Kidney (tissue), 22 donors: ENCODE measurements at places on chromosomes 12 and 14. TPM values are rescaled to one million over a fixed set of nuclear protein-coding genes. Genes with fewer than 3 reads are reported as not detected.

GRCh38 chr14:76998910-76999309 lies 29.6 kb downstream of the IRF2BPL start:
- peaks cover 20% of the 10 kb centered on the region for H3K4me1 ChIP-seq
- no peak for DNase-seq
- no peaks in the 10 kb centered on the region for H3K36me3 ChIP-seq
- H3K27me3 ChIP-seq, result no peaks in the 10 kb centered on the region
- no peak overlapping the region for H3K4me3 ChIP-seq

GRCh38 chr14:99758121-99758821 lies 34.9 kb upstream of the EML1 start:
- no peak overlapping the region for H3K4me3 ChIP-seq
- DNase-seq, result peak; percentile 83
- H3K27me3 ChIP-seq, result no peaks in the 10 kb centered on the region
- no peak overlapping the region for H3K27ac ChIP-seq

- no peaks in the 10 kb centered on the region for H3K4me1 ChIP-seq
- H3K27ac ChIP-seq, result no peak overlapping the region
- no peaks in the 10 kb centered on the region for H3K36me3 ChIP-seq
- DNase-seq, result no peak
- H3K27me3 ChIP-seq, result no peaks in the 10 kb centered on the region
- H3K4me3 ChIP-seq, result no peak overlapping the region
Measured at GRCh38 chr14:94676495-94677185, 64.4 kb downstream of the SERPINA3 start.

DNA sequence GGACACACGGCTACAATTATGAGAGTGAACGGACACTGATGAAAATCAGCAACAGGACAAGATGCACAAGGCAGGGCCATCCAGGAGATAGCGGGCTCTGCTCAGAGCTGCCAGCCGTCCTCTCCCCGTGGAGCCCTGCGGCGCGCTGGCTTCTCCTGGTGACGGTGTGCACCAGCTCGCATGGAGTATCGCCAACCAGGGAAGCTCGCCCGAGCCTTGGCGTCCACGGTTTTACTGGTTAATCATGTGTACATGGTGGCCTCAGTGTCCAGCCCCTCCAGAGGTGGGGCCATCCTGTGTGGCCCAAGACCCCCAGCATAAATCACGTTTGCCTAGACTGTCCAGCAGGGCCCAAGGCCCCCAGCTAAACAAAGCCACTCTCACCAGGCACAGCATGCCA lies 31.2 kb upstream of the DYNC1H1 start:
- no peak overlapping the region for H3K4me3 ChIP-seq
- no peak overlapping the region for H3K27ac ChIP-seq
- DNase-seq, result no peak
- H3K36me3 ChIP-seq, result no peaks in the 10 kb centered on the region
- no peaks in the 10 kb centered on the region for H3K27me3 ChIP-seq

DNA sequence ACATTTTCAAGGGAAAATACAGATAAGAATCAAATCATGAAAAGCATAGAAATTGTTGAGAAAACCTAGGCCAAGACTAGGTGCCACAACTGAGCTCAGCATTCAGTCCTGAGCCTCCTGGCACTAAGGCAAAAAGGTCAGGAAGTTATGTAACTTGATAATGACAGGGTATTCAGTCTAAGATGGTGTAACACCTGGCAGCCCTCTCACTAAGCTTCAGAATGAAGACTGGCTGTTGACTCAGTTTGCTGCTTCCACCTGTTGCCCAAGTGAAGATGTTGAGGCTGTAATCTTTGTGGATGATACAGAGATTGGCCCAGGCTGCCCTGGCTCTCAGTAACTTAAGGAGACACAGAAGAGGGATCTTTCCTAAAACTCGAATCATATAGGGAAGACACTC lies 19.6 kb downstream of the PROX2 start:
- no peak for DNase-seq
- H3K4me3 ChIP-seq, result no peak overlapping the region
- H3K4me1 ChIP-seq, result peaks cover 17% of the 10 kb centered on the region
- no peak overlapping the region for H3K27ac ChIP-seq
- no peaks in the 10 kb centered on the region for H3K27me3 ChIP-seq

- no peak overlapping the region for H3K27ac ChIP-seq
- H3K4me1 ChIP-seq, result peaks cover 24% of the 10 kb centered on the region
- DNase-seq, result peak; percentile 27
- no peak overlapping the region for H3K4me3 ChIP-seq
- no peaks in the 10 kb centered on the region for H3K27me3 ChIP-seq
Measured at GRCh38 chr12:51920046-51920445, 12.7 kb downstream of the ACVRL1 start.

DNA sequence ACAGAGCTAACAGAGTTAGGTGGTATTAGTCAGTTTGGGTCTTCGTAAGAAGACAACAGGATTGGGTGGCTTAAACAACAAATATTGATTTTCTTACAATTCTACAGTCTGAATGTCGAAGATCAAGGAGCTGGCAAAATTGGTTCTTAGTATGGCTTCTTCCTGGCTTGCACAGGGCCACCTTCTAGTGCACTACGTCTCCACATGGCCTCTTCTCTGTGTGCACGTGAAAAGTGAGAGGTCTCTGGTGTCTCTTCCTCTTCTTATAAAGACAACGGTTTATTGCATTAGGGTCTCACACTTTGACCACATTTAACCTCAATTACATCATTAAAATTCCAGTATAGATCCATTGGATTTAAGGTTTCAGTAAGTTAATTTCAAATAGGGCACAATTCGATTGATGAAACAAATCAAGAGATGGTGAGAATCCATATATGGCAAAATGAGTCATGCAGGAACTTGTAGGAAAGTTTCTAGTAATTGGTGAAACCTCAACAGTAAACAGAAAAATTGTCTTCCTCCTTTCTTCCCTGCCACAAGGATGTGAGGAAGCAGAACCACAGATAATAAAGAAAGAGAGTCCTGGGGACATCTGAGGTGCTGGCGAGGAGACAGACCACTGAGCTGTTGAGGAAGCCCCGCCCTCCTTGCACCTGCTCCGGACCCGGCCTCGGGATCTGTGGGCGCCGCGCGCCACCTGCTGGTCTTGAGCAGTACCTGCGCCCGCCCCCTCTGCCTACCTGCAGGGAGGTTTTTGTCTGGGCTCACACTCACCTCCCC lies 846.7 kb downstream of the TMEM121 start:
- H3K4me3 ChIP-seq, result no peak overlapping the region
- no peaks in the 10 kb centered on the region for H3K36me3 ChIP-seq

The TDRD9 gene
- polyA plus RNA-seq, result 1.6 TPM

- H3K36me3 ChIP-seq, result no peaks in the 10 kb centered on the region
- no peaks in the 10 kb centered on the region for H3K4me1 ChIP-seq
- H3K4me3 ChIP-seq, result no peak overlapping the region
- no peaks in the 10 kb centered on the region for H3K27me3 ChIP-seq
Measured at GRCh38 chr14:22994762-22995275, 12.5 kb upstream of the AJUBA start.

DNA sequence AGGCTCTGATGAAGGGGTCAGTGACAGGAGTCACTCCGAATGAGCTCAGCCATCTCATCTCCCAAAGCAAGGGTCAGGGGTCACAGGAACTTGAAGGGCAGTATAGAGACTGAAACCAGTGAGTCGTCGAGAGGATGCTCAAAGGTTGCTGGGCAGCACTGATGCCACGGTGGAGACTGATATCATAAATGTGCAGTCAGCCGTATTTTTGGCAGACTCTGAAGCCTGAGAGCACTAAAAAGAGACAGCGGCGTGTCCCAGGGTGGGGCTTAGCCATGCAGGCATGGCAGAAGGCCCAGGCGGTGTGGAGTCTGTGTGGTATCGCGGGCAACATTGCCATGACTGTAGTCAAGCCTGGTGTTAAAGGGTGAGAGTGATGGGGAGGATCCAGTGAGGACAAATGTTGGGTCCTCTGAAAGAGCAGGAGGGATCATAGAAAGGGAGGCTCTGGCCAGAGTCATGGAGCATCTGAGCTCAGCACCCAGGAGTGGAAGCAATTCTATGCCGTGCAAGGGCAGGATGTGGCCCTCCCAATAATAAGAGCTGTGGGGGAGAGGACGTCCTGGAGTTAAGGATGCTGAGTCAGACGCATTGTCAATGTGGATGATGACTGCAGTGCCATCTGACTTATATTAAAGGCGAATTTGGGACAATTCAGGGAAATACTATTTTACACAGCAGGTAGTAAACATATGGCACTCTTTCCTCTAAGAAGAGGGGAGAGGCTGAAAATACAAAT lies 241.2 kb upstream of the FKBP4 start:
- DNase-seq, result no peak
- no peaks in the 10 kb centered on the region for H3K36me3 ChIP-seq
- no peak overlapping the region for H3K27ac ChIP-seq
- H3K27me3 ChIP-seq, result no peaks in the 10 kb centered on the region

GRCh38 chr12:131471271-131471905 lies 239.5 kb upstream of the SFSWAP start:
- H3K36me3 ChIP-seq, result no peaks in the 10 kb centered on the region
- H3K27ac ChIP-seq, result no peak overlapping the region
- no peak overlapping the region for H3K4me3 ChIP-seq
- peak; percentile 50 for DNase-seq

The VDR gene
- 19.1 TPM for polyA plus RNA-seq

GRCh38 chr12:83322809-83323208 lies 636.1 kb downstream of the TMTC2 start:
- H3K27ac ChIP-seq, result no peak overlapping the region
- no peaks in the 10 kb centered on the region for H3K36me3 ChIP-seq
- no peak for DNase-seq
- no peaks in the 10 kb centered on the region for H3K27me3 ChIP-seq
- no peaks in the 10 kb centered on the region for H3K4me1 ChIP-seq
- no peak overlapping the region for H3K4me3 ChIP-seq

GRCh38 chr14:68669603-68670358 lies 123.1 kb downstream of the ZFP36L1 start:
- H3K4me1 ChIP-seq, result peaks cover 18% of the 10 kb centered on the region
- H3K4me3 ChIP-seq, result no peak overlapping the region
- no peaks in the 10 kb centered on the region for H3K27me3 ChIP-seq
- DNase-seq, result no peak
- no peaks in the 10 kb centered on the region for H3K36me3 ChIP-seq

The MYH6 gene
- 0.13 TPM for polyA plus RNA-seq

DNA sequence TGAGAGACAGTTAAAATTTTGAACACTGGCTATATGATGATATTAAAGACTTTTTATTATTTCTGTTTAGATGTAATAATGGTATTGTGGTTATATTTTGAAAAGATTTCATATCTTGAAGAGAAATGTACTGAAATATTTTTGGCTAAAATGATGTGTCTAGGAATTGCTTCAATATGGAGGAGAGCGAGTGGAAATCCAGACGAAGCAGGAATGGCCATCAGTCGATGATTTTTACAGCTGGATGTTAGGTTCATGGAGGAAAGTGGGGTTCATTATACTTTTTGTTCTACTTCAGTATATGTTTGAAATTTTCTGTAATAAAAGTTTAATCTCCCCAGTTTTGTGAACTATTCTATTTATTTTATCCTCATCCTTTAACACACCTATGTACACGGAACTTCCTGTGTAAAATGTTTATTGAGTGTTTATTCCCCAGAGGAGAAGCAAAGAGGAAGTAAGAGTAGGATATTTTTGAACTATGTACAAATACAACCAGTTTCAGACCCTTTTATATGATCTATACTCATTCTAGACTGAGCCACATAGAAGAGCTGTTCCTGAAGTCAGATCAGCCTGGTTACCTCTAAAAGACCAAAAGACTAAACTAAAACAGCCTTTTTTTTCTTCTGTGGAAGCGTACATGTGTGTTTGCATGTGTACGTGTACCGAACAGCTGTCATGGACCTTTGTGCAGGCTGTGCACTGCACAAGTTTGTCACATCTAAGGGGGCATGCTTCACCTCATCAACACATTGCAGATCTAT lies 211.0 kb upstream of the NUDT4 start:
- no peaks in the 10 kb centered on the region for H3K36me3 ChIP-seq
- no peaks in the 10 kb centered on the region for H3K4me1 ChIP-seq
- DNase-seq, result no peak
- H3K27me3 ChIP-seq, result no peaks in the 10 kb centered on the region
- no peak overlapping the region for H3K27ac ChIP-seq

- no peak overlapping the region for H3K27ac ChIP-seq
- DNase-seq, result no peak
- H3K27me3 ChIP-seq, result no peaks in the 10 kb centered on the region
- no peaks in the 10 kb centered on the region for H3K36me3 ChIP-seq
- H3K4me1 ChIP-seq, result no peaks in the 10 kb centered on the region
Measured at GRCh38 chr14:39762576-39763401, 330.6 kb upstream of the FBXO33 start.
